ENCODE measurements at places on chromosomes 7 and 10. TPM values are rescaled to one million over a fixed set of nuclear protein-coding genes. Genes with fewer than 3 reads are reported as not detected.

Gene RPEL1
- not detected for polyA plus RNA-seq

Gene WNT16
- polyA plus RNA-seq = 3.2 TPM

Gene PAPSS2
- 12.9 TPM for polyA plus RNA-seq

Gene FZD8
- 29.7 TPM for polyA plus RNA-seq

Gene CDH23
- polyA plus RNA-seq = 3.5 TPM

Gene SUN3
- not detected for polyA plus RNA-seq

Gene AKR1E2
- polyA plus RNA-seq = 7.8 TPM

Gene WIPF3
- 16.6 TPM for polyA plus RNA-seq

Gene VSIR
- polyA plus RNA-seq = 34.3 TPM

Gene SLIT1
- 0.39 TPM for polyA plus RNA-seq

Gene UTF1
- not detected for polyA plus RNA-seq

Gene IFIT1
- 42.7 TPM for polyA plus RNA-seq

Gene CTNNA3
- polyA plus RNA-seq = 7.3 TPM

Gene BAIAP2L1
- 4.8 TPM for polyA plus RNA-seq

Gene FGFR2
- polyA plus RNA-seq = 2.0 TPM

Gene ABHD11
- 8.6 TPM for polyA plus RNA-seq

Gene CYP26C1
- 0.04 TPM for polyA plus RNA-seq

Gene MKRN1
- polyA plus RNA-seq = 108 TPM

Gene EN2
- polyA plus RNA-seq = 0.70 TPM

Gene NEURL1
- polyA plus RNA-seq = 21.2 TPM

Gene SLC39A12
- polyA plus RNA-seq = not detected

Gene TCAF2
- polyA plus RNA-seq = 5.4 TPM

Gene DBF4
- 13.0 TPM for polyA plus RNA-seq

Gene NUTM2B
- polyA plus RNA-seq = 1.6 TPM

Gene SORBS1
- 60.3 TPM for polyA plus RNA-seq

Gene RINT1
- polyA plus RNA-seq = 15.5 TPM

Gene TSPAN14
- 50.4 TPM for polyA plus RNA-seq

Gene ZNF117
- polyA plus RNA-seq = 23.8 TPM

Gene EMX2
- polyA plus RNA-seq = 12.7 TPM

Gene STEAP4
- polyA plus RNA-seq = 4.0 TPM

Gene HTR5A
- polyA plus RNA-seq = not detected

Gene LRRC27
- polyA plus RNA-seq = 9.6 TPM

Gene HOXA11
- not detected for polyA plus RNA-seq

Gene C10orf62
- not detected for polyA plus RNA-seq

Gene SEMA3E
- polyA plus RNA-seq = 2.6 TPM

Gene PGAM1
- polyA plus RNA-seq = 151 TPM

Gene C10orf143
- 3.6 TPM for polyA plus RNA-seq

Gene NUDT13
- polyA plus RNA-seq = 5.3 TPM

Gene H2BK1
- not detected for polyA plus RNA-seq

Gene OR2A7
- 2.6 TPM for polyA plus RNA-seq

Gene PDK4
- polyA plus RNA-seq = 25.3 TPM

Gene PCLO
- polyA plus RNA-seq = 1.2 TPM

Gene TRIM50
- 0.40 TPM for polyA plus RNA-seq

Gene HECW1
- polyA plus RNA-seq = 0.26 TPM

Gene SLC18A3
- polyA plus RNA-seq = not detected

Gene SPDYE5
- polyA plus RNA-seq = 1.4 TPM

Gene VWC2
- polyA plus RNA-seq = 0.07 TPM

Gene GPR26
- not detected for polyA plus RNA-seq

Gene PANK1
- polyA plus RNA-seq = 10.3 TPM

Gene LEP
- polyA plus RNA-seq = 0.08 TPM

Gene SEMA3D
- polyA plus RNA-seq = 9.9 TPM

Data from muscle of back (tissue), 13 donors.